Astrocyte (in vitro differentiated cells and primary cell): ENCODE measurements at places on chromosomes 6 and 20. TPM values are rescaled to one million over a fixed set of nuclear protein-coding genes. Genes with fewer than 3 reads are reported as not detected.
A peak's percentile ranks its signal among the peaks of the same experiment; 100 is the strongest.

DNA sequence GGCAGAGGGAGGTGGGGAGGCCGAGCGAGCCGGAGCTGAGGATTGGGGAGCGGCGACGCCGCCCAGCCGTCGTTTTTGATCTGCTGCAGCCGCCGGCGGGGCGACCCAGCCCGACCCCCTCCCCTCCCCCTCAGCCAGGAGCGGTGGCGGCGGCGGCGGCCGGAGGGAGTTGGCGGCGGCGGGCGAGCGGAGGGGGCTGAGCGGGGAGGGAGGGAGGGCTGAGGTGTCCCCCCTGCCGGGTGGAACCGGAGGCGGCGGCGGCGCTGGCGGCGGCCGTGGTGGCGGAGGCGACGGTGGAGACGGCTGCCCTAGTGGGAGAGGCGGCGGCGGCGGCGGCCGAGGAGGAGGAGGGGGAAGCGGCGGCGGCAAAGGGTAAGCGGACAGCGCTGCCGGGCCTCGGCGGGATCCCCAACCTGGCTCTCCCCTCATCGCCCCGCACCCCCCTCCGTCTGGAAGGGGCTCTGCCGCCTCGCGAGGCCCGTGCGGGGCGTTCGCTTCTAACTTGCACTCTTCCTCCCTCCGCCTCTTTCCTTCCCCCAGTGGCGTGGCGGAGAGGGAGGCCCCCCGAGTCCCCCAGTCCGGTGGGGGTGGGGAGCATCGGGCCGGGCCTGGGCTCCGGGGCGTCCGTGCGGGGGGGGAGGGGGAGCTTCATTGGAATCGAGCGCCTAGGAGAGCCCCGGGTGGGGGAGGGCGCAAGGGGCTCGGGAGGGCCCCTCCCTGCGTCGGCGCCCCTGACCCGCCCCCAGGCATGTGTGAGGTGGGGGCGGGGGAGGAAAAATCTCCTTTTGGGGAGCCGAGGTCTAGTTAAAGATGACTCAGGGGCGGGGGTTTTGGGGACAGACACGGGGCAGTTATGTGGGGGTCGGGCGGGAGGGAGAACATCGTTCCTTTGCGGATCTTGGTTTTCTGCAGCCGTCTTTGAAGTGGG, at the start of gene TAB2:
Gene TAB2, plus strand, starts transcription at position 69 of the 928 bp plus-strand sequence. CDS start 52,286 bp downstream, outside the sequence.
- DNase-seq: no peak

DNA sequence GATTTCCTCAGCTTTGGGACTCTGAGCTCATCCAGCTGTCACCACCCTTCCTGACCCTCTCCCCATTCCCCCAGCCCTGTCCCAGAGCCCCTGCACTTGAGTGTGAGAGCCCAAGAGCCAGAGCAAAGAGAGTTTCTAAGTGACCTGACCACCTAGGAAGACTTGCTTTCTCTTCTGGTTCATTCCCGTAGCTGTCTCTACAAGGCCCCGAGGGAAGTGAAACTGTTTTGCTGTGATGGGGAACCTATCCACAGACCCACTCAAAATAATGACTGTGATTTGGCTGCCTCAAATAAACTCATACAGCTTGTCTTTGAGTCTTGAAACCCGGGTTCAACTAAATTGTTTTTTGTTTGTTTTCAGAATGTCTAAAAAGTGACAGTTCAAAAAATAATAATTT, 74.6 kb upstream of the XRN2 start:
- no peak for DNase-seq

- DNase-seq: peak; percentile 86
Observed at GRCh38 chr6:158649289-158650143, at the start of gene SYTL3. Gene SYTL3, plus strand, starts transcription at chr6:158650054. Its CDS starts 13,215 bp downstream, at chr6:158663269.

DNA sequence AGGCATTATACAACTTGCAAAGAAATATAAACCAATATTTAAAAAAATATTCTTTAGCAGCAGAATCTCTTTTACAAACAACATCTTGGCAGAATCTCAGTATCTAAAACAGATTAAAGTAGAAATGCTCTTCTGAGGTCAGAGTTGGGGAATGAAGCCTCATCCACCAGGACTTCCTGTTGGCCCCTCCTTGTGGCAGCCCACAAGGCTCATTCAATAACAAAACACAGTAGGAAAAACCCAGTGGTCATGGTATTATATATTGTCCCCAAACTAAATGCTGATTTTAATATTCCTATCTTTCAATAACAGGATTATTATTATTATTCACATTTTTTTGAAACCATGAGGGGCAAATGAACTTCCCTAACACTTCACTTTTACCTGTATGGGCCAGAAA, 368.6 kb downstream of the BTBD9 start:
- peak; percentile 56 for DNase-seq

DNA sequence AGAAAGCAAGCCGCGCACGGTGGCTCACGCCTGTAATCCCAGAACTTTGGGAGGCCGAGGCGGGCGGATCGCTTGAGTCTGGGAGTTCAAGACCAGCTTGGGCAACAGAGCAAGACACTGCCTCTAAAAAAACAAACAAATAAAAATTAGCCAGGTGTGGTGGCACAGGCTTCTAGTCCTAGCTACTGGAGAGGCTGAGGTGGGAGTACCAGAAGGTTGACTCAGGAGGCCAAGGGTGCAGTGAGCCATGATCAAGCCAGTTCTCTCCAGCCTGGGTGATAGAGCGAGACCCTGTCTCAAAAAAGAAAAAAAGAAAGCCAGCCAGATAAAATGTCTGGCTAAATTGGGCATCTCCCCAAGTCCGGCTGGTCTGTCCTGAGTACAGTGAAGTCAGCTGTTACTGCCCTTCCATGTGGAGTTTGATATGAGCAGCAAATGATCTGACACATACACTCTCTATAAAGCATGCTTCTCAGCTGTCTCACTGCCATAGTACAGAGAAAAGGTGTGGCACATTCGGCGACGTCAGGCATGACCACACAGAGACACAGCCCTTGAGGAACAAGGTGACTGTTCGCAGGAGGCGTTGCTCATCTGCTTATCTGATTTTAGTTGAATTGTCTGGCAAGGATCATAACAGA, 13.0 kb downstream of the CD83 start:
- peak; percentile 27 for DNase-seq

- peak; percentile 47 for DNase-seq
Observed at GRCh38 chr6:125931733-125932450, 24.7 kb upstream of the HINT3 start.

GRCh38 chr6:3334555-3334954, 75.8 kb downstream of the PSMG4 start:
- no peak for DNase-seq

DNA sequence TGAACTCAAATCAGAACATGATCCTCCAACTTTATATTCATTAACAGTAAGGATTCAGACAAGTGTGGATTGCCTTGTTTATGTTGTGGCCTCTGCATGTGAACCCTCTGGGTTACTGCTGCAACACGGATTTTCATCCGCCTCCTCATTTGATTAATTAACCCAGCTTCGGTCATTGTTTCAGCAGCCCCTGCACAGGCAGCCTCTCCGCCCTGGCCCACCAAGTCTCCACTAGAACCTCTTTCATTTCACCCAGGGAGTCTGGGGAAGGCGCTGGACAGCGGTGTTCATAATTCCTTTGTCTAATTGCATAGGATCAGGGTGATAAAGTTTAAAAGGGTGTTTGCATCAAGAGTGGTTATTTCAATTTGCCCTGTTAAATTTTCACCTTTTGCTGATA, 15.7 kb downstream of the NKX2-2 start:
- DNase-seq: no peak

DNA sequence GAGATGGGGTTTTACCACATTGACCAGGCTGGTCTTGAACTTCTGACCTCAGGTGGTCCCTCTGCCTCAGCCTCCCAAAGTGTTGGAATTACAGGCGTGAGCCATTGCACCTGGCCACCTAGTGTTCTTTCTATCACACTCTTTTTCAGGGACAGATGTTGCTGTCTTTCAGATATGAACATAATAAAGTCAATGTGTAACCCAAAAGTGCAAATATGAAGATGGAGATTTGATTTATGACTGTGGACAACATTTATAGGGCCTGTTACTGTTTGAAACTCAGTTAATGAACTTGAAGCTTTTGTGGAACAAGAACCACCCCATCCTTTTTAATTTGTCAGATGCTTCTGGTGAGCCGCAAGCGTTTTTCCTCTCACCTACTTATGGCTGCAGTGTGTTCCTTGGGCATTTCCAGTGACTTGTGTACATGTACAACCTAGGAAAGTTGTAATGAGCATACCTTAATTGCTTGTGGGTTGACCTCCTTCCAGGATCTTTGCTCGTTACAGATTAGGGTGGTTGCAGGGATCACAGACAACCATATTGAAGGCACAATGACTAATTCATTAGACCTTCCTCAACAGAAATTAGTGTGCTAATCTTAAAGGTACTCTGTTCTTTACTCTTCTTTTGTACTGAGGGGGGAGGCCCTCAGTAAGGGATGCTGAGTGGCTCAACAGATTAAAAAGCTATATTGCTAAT, 6.8 kb downstream of the TBPL1 start:
- no peak for DNase-seq

GRCh38 chr20:855466-856360, 22.2 kb downstream of the FAM110A start:
- peak; percentile 22 for DNase-seq

DNA sequence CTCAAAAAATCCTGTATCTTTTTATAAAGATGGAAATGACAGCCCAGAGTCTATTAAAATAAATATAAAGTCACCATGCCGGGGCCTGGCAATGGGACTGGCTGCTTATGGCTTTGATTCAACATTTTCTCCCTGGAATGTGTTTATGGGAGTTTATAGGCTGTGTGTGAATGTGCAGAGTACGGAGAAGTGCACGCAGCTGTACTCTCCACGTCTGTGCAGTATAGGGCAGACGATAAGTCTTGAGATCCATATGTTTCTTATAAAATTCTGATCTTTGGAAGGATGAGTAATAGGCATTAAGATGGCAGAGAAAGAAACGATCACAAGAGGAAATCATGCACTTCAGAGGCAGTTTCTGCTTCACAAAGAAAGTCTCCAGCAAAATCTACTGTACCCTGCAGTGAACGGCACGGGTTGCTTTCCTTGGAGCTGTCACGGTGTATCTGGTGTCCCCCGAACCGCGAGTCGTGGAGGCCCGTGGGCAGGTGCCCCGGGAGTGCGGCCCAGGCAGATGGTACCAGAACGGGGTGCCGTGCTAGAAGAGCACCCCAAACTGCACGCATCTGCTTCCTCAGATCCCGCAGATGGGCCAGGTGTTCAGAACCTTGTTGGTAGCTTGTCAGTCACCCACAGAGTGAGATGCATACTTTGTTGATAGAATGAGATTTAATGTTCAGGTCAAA, 382.5 kb downstream of the TAF4 start:
- no peak for DNase-seq

DNA sequence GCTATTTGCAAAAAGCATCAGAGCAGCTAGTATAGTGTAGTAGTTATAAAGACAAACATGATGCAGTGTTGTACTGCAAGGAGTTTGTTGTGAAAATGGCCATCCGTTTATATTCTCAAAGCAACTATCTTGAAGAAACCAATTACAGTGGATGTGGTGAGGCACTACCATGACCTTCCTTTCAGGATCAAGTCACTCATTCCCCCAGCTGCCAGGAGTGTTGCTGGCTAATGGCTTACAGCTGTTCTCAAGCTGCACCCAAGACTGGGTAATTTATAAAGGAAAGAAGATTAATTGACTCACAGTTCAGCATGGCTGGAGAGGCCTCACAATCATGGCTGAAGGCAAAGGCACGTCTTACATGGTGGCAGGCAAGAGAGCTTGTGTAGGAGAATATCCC, 29.0 kb downstream of the ADGRF4 start:
- DNase-seq: peak; percentile 62

DNA sequence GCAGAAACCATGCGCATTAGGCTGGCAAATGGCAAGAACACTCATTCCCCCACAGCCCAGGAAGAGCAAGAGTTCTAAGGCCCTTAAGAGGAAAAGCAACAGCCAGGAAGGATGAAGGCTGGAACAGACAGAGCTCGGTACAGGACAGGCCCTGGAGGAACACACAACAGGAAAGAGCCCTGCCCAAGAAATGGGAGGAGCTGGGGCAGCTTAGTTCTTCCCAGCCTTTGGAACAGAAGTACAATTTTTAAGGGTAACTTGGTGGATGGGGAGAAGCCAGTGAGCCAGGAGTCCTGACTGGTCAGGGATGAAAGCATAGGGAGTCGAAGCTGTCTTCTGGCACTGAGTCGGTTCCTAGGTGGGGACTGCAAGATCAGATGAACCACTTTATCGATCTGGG, 32.4 kb downstream of the OR2B2 start:
- no peak for DNase-seq

DNA sequence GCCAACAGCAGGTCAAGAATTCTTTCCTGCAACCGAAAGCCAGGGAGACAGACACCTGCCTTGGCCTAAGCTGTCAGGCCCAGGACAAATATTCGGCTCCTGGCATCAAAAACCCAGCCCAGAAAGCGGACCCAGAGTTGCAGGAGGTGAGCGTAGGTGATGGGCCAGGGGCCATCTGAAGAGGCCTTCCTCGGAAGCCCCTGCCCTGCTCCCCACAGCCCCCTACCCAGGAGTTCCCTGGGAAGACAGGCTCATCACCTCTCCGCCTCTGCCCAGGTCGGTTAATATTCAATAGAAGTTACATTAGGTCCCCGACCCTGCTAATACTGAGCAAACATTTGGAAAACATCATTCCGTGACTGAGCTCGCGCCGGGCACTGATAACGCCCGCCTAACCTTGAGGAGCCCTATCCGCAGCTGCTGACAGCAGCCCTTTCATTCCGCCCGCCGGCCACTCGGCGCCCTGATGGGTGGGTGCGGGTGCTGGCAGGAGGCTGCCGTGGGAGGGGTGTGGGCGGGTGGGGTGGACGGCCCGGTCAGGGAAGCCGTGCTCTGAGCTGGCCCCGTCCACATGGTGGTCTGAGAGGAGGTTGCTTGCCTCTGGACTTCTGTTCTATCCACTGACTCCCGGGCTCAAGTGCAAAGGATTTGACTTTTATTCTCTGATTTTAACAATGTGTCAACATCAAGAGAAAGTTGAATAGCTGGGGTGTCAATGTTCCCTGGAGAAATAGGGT, 55.7 kb downstream of the HNF4A start:
- no peak for DNase-seq

DNA sequence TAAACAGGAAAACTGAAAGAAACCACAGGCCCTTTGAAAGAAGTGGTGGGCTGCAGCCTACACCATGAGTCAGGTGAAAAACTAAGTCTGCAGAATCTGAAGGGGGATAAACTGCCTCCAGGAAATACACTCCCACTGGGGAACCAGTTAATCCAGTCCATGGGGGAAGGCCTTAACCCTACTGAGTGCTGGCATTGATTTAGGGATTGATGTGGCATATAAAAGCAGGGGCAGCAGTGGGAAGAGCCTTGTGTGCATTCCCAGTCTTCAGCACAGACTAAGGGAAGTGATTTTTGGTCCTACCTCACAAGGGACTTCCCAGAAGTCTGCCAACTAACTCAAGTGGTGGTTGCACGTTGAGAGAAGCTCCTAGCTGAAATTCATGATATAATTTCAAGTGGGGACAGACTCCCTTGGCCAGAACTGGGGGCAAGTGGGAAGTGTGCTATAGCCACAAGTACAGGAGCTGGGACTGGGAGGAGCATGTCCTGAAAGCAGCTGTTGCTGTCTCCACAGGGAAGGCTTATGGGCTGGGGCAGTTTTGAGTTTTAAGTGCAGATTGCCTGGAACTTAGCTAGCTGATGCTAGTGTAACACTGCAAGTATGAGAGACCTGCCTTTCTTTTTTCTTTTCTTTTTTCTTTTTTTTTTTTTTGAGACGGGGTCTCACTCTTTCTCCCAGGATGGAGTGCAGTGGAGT, 31.2 kb downstream of the CITED2 start:
- DNase-seq: no peak

GRCh38 chr20:18712882-18713281, 100.7 kb upstream of the SCP2D1 start:
- no peak for DNase-seq

PACSIN1 gene
- 0.32 and 0.46 TPM in 2 replicates for total RNA-seq

HSD17B8 gene
- 2.1 and 2.6 TPM in 2 replicates for total RNA-seq

C20orf202 gene
- not detected in 2 replicates for total RNA-seq

CST4 gene
- not detected in 2 replicates for total RNA-seq

PXDC1 gene
- 58.2 and 64.4 TPM in 2 replicates for total RNA-seq

OR2H1 gene
- total RNA-seq: not detected in 2 replicates

CEBPB gene
- 33.8 and 34.6 TPM in 2 replicates for total RNA-seq

TMX4 gene
- 17.3 and 20.4 TPM in 2 replicates for total RNA-seq

FAM83B gene
- total RNA-seq: 0.79 and 1.9 TPM in 2 replicates
